Central memory CD4-positive, alpha-beta T cell (primary cell): ENCODE measurements at places on chromosomes 3 and 15.

- DNase-seq: no peak
These were observed 39.3 kb downstream of the PLD1 start for GRCh38 chr3:171770689-171771620.

DNA sequence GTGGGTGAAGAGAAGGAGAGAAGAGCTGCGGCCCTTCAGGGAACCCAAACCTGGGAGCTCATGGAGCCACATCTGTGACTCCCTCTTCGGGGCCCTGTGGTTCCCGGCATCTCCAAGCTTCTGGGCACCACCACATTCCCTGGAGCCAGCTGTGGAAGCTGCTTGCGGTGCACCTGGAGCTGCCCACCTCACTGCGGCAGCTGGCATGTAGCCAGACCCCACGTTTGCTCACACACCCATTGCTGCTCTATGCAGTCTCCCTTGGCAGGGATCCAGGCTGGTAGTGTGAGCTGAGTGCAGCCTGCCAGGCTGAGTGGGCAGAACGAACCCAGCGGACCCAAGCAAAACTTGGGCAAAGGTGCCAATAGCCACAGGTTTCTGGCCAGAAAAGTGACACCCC is 16.8 kb upstream of the PLA2G4E start:
- DNase-seq: no peak

- no peak for DNase-seq
These were observed 8.3 kb downstream of the SLC9A9 start for GRCh38 chr3:143839980-143840379.

DNA sequence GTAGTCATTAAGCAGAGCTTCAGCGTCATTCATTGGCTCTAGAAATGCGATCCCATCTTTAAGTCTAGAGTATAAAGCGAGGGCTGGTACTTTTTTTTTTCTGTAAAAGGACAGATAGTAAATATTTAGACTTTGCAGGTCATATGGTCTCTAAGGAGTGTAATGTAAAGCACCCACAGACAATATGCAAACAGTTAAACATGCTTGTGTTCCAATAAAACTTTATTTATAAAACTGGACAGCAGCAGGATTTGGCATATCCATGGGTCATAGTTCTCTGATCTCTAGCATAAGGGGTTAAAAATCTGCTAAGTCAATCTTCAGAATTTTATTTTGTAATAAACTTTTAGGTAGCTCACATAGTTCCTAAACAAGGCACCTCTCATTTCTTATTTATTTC is 226.8 kb upstream of the TBC1D5 start:
- no peak for DNase-seq

DNA sequence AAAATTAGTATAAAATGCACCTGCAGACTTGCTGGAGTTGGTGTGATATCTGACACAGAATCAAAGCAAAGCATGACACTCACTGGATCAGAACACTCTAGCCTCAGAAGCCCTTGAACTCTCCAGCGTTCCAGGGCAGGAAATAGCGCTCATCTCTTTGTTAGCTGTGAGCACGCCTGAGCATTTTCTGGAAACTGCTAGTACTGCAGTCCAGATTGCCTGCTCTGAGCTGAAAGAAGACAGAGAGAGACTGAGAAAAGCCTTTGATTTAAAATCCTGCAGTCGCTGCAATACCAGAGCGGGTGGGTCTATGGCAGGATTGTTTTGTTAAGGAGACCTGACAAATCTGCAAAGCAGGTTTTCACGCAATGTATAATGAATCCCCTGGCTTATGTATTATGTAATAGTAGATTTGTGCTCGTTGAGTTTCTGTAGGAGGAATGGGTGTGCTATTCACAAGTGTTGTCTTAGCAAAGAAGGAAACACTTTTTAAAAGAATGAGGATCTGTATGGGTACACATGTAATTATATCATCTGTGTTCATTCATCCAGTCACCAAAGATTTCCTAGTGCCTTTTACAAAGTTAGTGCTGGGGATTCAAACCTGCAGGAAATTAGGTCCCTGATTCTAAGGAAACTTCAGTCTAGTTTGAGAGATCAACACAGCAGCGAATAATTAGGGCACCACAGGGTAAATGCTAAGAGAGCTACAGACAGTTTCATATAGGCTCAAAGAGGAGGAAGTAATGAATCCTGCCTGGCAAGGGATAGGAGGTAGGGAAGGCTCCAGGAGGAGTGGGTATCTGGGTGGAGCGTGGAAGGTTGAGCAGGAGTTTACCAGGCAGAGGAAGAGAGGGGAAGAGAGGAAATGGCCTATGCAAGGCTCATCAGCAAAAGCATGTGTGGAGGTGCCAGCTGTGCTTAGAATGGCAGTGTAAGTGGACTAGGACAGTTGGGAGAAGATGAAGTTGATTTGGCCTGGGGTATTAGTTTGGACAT is 26.1 kb upstream of the MGLL start:
- DNase-seq: no peak

DNA sequence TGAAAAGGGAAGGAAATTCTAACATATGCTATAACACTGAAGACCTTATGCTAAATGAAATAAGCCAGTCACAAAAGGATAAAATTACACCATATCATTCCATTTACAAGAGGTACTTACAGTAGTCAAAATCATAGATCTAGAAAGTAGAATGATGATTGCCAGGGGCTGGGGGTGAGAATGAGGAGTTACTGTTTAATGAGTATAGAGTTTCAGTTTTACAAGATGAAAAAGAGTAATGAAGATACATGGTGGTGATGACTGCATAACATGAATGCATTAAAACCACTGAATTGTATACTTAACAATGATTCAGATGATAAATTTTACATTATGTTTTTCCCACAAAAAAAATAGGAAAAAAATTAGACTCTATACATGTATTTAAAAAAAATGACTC is 152.6 kb downstream of the SCAPER start:
- DNase-seq: no peak

- no peak for DNase-seq
These were observed 704.7 kb downstream of the GRM7 start for GRCh38 chr3:7565574-7565973.

DNA sequence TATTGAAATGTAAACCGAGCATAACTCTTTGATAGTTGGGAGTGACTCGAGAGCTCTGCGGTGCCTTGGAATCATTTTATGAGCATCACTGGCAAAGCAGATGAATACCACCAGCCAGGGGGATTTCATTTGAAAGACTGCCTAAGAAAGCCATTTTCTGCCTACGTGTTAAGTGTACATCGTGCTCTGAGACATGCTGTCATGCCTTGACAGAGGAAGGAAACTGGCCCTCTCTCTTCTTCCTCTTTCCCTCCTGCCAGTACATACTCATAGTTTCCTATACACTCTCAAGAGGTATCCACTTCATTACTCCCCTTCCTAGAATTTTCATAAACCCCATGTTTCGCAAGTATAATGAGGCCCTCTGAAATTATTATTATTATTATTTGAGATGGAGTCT is 8.8 kb downstream of the BCL2A1 start:
- no peak for DNase-seq

DNA sequence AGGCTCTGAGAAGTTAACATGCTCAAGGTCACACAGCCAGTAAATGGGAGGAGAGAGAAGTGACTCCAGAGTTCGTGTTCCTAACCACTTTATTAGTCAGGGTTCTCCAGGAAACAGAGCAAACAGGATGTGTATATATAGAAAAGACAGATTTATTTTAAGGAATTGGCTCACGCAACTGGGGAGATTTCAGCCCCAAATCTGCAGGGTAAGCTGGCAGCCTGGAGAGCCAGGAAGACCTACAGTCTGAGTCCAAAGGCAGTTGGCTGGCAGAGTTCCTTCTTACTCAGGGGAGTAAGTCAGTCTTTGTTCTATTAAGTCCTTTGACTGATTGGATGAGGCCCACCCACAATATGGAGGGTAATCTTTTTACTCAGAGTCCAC is 118.2 kb upstream of the PROK2 start:
- DNase-seq: no peak

GRCh38 chr3:152818027-152818426 is 16.9 kb upstream of the P2RY1 start:
- DNase-seq: no peak

- no peak for DNase-seq
These were observed 188.3 kb upstream of the EOMES start for GRCh38 chr3:27910456-27910855.

GRCh38 chr15:59528961-59529402 is 82.6 kb upstream of the GCNT3 start:
- DNase-seq: peak; percentile 53

- DNase-seq: no peak
These were observed 31.9 kb upstream of the WNT5A start for GRCh38 chr3:55519019-55519418.

- no peak for DNase-seq
These were observed 30.1 kb upstream of the HCN4 start for GRCh38 chr15:73398861-73399260.

DNA sequence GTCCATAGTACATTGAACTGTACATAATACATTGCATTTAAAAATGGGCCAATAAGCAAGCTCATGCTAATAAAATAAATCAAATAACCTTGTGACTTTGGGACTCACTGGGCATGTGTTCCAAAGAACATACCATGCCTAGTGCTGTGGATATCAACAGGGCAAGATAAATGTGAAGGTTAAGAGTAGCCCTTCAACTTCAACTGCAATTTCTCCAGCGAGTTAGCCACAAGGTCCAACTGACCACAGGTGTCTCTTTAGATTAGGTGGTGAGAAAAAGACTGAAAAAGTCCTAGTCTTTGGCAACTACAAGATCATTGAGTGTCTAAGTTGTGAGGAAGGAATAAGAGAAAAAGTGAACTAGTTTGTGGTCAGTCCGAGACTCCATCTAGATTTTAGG is 78.3 kb upstream of the ATP11B start:
- no peak for DNase-seq

GRCh38 chr3:186520431-186520830 is 23.7 kb downstream of the CRYGS start:
- DNase-seq: no peak

GRCh38 chr3:16112910-16113504 is 61.5 kb upstream of the GALNT15 start:
- DNase-seq: no peak

DNA sequence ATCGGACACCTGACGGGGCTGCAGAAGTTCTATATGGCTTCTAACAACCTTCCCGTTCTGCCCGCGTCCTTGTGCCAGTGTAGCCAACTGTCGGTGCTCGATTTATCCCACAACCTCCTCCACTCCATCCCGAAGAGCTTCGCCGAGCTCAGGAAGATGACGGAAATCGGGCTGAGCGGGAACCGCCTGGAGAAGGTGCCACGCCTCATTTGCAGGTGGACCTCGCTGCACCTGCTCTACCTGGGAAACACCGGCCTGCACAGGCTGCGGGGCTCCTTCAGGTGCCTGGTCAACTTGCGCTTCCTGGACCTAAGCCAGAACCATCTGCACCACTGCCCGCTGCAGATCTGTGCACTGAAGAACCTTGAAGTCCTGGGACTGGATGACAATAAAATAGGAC is 9.8 kb upstream of the LRRC34 start:
- no peak for DNase-seq

DNA sequence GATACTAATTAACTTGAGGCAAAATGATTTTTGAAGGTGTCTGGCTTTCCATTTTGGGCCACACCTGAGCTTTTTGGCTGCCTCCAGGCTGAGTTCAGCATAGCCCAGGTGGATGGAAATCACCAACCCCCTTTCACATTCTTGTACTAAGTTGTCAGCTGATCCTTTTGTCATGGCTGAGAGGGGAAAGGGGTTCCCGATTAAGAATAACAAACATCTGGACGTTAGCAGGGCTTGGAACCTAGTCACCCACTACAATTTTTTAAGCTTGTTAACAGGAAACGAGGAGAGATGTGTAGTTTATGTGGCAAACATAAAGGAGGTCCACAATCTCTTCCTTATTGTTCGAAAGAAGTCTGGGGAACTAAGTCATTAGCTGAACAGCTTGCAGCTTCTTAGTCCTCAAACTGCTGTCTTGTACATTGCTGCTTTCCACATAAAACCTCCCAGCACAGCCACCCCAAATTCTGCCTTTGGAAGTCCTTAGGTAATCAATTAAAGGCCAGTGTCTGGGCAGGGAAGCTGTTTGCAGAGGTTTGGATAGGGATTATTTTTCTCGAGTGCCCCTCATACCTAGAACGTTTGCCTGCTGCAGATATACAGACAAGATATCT is 5.0 kb downstream of the NR2F2 start:
- no peak for DNase-seq

GRCh38 chr3:147903026-147903425 is 493.9 kb downstream of the ZIC1 start:
- DNase-seq: no peak

GRCh38 chr3:100982710-100983109 is 10.5 kb downstream of the ABI3BP start:
- DNase-seq: no peak

GRCh38 chr3:64311424-64312061 is 86.3 kb upstream of the PRICKLE2 start:
- no peak for DNase-seq

DNA sequence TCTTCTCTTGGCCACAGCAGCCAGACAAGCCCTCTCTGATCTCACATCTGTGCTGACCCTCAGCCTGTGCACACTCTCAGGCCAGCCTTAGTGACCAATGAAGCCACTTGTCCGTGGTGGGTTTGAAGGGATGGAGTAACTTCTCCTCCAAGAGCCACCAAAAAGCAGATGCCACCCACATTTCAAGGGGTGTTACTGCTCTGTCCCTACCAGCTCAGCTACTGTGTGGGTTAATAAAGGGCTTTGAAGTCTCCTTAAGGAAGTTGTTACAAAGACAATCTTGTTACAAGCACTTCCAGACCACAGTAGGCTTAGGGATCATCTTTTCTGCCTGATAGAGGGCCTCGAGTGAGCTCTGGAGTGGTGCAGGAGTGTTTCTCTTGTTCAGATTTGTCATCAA is 3.3 kb upstream of the CA12 start:
- DNase-seq: no peak

GRCh38 chr3:121152573-121152972 is 244.6 kb downstream of the STXBP5L start:
- DNase-seq: no peak

DNA sequence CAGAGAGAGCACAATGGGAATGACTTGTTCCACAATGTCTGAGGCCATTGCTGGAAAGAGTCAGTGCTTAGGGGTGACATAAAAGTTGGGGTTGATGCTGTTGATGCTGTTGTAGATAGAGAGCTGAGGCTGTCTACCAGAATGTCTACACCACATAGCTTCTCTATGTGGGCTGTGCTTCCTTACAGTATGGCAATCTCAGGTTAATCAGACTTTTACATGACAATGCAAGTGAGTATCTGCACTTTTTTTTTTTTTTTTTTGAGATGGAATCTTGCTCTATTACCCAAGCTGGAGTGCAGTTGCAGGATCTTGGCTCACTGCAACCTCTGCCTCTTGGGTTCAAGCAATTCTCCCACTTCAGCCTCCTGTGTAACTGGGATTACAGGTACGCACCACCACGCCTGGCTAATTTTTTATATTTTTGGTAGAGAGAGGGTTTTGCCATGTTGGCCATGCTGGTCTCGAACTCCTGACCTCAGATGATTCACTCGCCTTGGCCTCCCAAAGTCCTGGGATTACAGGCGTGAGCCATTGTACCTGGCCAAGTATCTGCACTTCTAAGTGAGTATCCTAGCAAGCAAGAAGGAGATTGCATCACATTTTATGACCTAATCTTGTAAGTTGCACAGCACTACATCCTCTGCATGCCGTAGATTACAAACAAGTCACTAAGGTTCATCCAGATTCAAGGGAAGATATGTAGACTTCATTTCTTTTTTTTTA is 28.7 kb downstream of the DLEC1 start:
- no peak for DNase-seq
